ENCODE measurements at places on chromosomes 6 and 20.

DNA sequence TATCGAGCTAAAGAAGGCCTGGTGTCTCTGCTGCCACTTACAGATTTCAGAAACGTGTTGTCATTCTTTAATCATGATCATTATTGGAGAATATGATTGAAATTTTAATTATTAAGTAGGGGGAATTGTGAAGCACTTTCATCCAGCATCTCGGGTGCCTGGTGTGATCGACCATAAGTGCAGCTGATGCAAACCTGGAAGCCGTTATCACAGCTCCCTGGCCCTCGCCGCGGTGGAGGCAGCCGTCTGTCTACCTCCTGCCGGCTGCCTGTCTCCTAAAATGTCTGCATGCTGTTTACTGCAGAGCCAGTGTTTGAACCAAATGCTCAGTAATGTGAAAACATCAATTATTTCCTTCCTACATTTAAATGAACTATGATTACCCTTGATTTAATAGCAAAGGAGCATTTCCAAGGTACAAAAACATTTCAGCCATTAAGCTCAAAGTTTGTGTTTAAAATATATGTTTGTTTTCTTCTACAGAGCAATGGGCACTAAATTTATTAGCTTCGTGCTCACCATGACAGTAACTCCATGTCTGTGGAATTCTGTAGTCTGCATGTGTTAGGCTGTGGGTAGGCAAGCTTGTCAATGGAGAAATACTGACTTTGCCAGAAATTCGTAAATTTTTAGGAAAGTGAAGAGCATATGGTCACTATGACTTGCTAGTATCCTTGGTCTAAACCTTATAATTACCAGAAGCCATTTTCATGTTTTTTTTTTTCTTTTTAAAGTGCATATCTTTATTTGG, 184.5 kb upstream of the AGPAT4 start:
- DNase-seq: no peak

GRCh38 chr20:21656308-21657067, 49.0 kb upstream of the PAX1 start:
- no peak for DNase-seq

DNA sequence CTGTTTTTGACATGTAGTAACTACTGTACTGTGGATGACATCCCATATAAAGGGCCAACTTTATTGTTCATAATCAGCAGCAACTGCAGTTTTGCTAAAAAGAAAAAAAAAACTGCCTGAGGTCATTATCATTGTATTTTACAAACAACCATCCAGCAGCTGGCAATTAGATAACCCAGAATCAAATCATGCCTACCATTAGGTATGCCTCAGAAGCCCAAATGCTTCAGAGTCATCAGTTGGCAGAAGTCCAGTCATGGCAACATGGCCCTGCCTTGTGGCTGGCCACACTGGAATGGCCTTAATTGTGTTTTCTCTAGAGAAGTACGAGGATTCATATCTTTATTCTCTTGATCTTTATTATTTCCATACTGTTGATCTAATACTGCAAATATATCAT, 462.4 kb upstream of the NRSN1 start:
- DNase-seq: no peak

DNA sequence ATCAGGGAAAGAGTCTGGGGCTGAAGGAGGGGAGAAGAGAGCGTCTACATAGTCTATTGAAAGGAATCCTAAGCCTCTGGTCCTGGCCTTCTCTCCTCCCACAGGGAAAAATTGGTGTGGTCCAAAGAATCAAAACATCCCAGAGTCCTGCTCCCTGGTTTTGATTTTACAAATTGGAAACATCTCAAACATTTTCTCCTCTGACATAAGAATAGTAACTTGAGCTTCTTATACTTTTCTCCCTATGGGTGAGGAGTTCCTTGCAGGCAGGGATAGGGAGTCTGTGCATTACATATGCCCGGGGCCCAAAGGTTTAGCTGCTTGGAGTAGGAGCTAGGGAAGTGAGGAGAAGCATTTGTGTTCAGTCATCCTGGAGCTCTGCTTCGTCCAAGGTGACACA, 120.0 kb upstream of the GGTLC1 start:
- DNase-seq: no peak

DNA sequence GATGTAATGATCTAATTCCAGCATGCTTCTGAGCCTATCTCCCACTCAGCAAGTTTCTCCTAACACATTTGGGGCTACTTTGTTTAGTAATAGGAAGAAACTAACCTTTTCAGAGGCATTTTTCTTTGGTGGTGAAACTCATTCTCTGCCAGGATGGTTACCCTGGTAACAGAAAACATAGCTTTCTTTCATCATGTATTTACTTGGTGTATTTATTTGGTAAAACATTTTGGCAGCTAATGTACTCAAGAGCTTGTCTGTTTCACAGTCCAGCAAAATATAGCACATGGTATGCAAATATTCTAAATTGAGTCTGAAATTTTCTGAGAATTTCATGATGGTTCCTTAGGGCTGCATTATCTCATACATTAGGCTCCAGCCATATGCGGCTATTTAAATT, 100.0 kb downstream of the SLC35B3 start:
- DNase-seq: no peak

GRCh38 chr6:41531591-41532582, 14.3 kb upstream of the FOXP4 start:
- DNase-seq: peak; percentile 43

GRCh38 chr6:110102411-110102810, 77.1 kb downstream of the WASF1 start:
- DNase-seq: no peak

GRCh38 chr6:165571721-165572132, 91.3 kb downstream of the PDE10A start:
- DNase-seq: no peak

GRCh38 chr6:33746651-33747100, at the start of gene IP6K3:
IP6K3 (minus strand) TSS chr6:33746905; CDS start chr6:33735476, 11,429 bp downstream.
- no peak for DNase-seq

- DNase-seq: no peak
Observed at GRCh38 chr20:48708116-48708515, 119.7 kb downstream of the PREX1 start.

- DNase-seq: no peak
Observed at GRCh38 chr6:109165392-109165974, 70.2 kb downstream of the CEP57L1 start.

DNA sequence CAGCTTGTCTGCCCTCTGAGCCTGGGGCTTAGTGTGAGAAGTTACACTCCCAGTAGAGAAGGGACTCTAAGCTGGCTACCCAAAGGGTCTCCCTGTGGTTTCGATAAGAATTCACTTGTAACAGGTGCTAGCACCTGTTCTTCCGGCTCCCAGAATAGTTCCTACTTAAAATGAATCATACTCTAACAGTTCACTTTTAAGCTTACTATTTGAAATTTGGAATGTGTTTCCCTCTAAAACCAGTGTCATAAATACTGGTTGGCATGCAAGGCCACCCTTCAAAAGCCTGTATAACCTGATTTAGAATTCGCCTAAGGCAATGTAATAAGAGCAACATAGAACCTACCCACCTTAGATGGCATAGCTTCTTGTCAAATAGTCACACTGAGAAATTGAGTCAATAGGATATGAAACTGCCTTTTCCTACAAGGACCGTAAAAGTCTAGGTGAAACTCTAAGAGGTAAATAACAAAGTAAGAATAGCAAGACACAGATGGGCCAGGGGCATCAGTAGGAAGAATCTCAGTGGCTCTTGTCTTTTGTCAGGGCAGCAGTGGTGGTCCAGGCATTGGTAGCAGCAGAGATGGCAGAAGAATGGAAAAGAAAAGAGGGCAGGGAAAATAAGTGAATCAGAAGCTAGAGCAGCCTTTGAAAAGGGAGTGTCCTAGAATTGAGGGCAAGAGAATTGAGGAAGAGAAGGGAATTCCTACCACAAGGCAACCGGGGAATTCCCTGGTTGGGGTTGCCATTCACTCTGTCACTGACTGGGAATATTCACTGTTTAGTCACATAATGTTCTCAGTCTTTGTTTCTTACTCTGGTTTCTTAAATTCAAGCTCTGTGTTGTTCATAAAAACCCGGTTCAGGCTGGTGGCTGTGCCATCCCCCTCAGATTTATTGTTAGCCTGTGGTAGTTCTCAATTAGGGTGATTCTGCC, 91.5 kb downstream of the HIVEP2 start:
- no peak for DNase-seq

DNA sequence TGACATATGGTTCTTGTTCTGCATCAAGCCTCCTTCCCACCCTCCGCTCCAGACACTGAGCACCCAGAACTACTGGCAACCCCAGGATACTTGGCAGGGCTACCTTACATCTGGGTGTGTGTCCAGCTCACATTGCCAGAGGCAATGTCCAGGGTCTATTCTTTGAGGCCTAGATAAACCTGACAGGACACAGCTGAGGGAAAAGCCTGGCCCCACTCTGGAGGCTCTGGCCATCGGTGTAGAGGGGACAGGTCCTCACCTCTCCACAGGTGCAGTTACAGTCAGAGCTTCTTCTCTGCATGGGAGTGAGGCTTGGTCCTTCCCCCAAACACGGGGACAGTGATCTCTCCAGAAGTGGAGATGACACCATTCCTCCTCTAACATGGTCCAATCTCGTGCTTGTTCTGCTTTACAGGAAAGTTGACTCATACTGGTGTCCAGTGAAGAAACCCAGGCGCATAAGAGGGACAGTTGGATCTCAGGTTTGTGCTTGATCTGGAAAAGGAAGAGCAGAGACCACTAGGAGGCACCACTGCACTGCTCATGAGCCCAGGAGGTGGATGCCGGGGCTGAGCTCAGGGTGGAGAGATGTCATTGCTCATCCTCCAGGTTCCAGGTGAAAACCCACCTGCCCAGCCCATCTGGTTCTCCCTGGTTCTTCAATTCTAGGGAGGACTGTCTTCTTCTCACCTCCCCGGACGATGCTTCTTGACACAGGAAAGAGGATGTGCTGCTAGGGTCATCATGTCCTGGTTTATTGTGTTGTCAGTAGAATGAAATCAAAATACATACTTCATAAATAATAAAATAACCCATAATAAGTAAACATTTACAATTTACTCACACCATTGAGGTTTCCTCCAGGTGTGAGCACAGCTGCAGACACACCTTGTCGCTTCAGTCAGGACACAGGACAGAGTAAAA, 14.7 kb downstream of the HLA-F start:
- peak; percentile 73 for DNase-seq

DNA sequence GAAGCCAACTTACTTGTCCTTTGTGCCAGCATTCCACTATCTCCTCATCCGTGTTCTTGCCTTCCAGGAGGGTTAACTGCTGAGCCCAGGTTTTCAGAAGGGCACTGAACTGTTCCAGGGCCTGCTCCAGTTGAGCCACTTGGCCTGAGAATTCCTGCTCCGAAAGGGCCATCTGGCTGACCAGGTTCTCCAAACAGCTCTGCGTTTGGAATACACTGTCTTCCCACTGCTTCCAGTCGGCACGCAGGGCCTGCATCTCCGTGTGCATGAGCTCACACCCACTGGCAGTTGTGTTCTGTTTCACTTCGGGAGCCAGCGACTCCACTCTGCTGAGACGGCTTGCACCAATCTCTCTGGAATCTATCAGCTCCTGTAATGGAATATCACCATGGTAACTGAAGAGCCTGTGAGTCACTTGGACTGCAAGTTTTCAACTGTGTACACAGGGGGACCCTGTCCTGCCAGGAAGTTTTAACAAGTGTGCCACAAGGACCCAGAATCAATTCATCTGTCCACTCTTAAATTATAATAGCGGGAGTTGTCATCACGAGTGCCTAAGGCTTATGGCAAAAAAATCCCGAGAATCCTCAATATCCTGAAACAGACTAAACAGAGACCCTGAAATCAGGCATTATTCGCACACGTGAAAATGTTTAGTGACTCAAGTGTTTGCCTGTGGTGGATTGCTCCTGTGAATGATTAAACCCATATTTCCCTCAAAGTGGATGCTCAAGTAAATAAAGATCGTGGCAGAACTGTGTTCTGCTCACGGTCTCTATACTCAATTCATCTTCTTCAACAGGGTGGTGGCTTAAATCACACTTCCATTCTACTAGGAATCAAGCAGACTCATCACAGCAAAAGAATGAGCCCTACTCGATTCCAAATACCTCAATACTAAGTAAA, 255.9 kb downstream of the SYNE1 start:
- DNase-seq: no peak

DNA sequence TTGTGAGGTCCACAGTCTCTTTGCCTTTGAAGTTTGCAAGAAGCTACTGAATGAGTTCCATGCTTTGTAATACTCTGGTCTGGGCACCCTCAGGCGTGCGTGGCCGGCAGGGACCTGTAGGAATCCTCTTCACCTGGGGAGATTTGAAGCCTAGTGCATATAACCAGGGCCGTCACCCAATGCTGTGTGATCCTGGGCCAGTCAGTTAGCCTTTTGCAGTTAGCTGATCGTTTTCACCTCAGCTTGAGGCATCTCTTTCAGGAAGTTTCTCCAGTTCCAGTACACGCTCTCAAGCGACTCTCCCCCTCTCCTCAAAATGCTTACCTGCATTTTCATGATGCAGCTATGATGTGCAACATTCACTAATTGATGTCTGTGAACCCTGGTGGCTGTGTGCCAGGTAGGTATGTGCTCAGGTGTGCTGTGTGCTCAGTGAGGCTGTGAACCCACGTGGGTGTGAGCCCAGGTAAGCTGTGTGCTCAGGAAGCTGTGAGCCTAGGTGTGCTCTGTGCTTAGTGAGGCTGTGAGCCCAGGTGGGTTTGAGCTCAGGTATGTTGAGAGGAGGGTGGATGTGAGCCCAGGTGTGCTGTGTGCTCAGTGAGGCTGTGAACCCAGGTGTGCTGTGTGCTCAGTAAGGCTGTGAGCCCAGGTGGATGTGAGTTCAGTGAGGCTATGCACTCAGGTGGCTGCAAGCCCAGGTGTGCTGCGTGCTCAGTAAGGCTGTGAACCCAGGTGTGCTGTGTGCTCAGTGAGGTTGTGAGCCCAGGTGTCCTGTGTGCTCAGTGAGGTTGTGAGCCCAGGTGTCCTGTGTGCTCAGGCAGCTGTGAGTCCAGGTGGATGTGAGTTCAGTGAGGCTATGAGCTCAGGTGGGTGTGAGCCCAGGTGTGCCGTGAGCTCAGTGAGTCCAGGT, 120.4 kb downstream of the PHACTR3 start:
- no peak for DNase-seq

- no peak for DNase-seq
Observed at GRCh38 chr20:61874421-61875068, 191.1 kb downstream of the TAF4 start.

GRCh38 chr20:38892091-38892981, 33.9 kb upstream of the FAM83D start:
- DNase-seq: no peak
